Kidney glomerular epithelial cell (primary cell): ENCODE measurements at places on chromosomes 2 and 18.

- no peak for DNase-seq
Measured at GRCh38 chr2:198596985-198597384, 792.6 kb downstream of the PLCL1 start.

GRCh38 chr2:680496-680895 is 3.3 kb upstream of the TMEM18 start:
- no peak for DNase-seq

DNA sequence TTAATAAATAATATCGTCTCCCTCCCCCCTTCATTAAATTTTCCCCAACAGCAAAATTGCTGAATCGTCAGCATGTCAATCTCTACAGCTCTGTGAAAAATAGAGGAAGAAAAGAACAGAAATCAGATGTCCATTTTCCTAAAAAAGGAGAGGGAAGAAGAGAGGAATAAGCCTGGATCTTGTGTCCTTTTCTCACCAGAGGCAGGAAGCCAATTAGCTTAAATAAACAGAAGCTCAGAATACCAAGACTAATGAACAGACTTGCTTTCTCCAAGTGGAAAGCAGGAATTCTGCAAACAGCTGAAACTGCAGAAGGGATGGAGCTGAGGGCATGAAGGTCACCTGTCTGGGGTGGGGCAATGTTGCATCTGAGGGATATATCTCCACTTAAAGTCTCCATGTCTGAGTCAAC is 265.7 kb downstream of the CCDC85A start:
- DNase-seq: peak; percentile 79

DNA sequence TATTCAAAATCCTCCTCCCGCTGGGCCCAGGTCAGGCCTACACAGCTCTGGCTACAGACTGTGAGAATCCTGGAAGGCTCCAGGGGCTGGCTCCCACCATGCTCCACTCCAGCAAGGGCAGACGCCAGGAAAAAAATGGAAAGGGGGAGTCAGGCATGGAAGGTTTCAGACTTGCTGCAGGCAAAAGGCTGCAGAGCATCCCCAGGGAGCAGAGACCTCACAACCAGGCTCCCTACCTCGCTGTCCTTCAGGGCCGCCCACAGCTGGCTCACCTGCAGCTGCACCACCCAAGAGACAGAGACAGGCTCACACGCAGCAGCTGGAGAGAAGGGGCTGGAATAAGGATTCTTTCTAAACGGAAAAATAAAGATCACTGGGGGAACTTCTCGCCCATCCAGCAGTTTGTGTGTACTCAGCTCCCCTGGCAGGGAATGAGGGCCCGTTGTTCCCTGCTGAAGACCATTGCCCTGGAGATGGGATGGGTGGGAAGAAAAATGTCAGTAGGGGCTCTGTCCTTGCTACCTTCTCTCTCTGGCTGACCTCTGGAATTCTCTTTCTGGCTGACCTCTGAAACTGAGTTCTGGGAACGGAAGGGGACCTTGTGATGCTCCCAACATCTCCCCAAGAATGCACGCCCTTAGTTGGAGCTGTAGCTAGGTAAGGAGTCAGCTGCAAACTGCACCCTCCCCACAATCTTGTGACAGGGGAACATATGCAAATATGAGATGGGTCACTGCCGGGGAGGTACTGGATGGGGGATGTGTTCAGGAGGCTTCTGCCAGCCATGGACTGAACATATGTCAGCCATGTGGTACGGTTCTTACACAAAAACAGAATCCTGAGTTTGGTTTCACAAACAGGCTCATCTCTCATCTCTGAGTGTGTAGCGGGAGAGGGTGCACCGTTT is 34.5 kb downstream of the BCL2 start:
- DNase-seq: no peak

DNA sequence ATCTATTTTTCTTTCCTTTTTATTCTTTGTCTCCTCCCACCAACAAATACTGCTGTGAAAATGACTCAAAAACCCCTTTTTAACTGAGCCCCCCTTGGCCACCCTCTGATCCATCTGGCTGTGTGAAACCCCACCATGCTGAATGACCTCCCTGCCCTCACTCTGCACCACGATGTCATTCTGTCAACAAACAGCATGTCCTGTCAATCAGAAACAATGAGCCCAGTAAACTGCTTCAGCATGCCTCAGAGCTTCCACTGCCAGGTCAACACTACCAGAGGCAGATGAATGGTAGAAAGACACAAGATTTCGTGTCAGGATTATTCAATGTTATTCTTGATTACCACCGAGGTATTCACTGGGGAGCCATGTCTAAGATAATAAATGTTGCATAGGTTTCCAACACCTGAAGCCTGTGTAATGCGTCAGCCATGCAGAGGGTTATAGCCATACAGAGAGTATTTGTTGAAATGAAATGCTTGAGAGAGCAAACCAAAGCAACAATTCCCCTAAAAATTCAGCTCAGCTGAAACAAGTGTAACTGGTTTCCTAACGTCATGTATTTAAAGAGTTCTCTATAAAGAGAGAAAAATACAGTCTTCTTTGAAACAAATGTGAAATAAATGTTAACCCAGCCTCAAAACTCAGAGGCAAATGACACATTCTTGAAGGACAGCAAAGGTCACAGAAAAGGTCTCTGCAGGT is 76.7 kb downstream of the LRP2 start:
- peak; percentile 0 for DNase-seq

DNA sequence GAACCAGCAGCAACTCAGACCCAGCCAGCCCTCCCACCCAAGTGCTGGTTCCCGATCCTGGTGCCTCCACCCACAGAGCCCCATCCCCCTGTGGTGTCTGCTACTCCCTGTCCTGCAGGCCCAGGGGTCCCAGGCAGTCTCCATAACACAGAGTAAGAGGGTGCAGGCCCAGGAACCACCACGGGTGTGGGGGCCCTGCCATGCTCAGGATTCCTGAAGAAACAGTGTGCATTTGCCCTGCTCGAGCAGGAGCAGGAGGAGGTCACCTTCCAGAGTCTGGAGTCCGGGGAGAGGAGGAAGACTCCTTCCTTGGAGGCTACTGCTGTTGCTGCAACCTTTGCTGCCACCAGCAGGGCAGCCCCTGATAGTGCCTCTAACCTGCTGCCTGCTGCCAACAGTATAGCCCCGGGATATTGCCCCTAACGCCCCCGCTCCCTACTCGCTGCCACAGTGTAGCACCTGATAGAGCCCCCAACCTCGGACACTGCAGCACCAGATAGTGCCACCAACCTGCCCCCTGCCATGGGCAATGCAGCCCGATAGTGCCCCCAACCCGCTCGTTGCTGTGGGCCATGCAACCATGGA is 46.8 kb upstream of the ANKRD62 start:
- no peak for DNase-seq

GRCh38 chr2:45237128-45237527 is 227.9 kb upstream of the SIX2 start:
- no peak for DNase-seq

DNA sequence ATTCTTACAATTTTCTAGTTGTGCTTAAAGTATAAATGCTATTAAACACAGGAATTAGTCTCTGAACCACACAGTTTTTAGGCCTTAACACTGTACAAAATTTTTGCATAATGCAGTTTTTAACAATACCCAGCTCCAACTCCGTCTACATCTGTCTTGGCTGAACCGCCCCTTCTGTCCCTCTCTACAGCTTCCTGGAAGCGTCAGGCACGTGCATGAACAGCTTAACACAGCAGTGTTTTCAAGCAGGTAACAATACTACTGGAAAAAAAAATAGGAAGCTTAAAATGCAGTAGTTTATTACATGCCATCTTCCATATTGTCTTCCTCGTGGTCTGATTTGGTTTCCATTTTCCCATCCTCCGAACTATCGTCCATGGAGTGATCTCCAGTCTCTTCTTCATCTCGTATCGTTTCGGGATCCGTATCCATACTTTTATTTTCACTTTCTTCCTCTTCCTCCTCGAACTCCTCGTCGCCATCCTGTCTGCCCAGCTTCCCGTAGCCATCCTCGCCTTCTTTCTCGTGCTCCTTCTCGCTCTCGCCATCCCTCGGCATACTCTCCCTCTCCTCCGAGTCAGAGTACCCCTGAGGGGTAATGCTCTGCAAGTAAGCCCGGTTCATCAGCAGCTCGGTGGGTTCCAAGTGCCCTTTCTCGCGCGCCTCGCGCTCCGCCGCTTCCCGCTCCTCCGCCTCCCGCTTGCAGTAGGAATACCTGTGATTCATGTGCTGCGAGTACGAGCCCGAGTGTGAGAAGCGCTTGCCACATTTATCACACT is 130.6 kb downstream of the ZEB2 start:
- DNase-seq: no peak

DNA sequence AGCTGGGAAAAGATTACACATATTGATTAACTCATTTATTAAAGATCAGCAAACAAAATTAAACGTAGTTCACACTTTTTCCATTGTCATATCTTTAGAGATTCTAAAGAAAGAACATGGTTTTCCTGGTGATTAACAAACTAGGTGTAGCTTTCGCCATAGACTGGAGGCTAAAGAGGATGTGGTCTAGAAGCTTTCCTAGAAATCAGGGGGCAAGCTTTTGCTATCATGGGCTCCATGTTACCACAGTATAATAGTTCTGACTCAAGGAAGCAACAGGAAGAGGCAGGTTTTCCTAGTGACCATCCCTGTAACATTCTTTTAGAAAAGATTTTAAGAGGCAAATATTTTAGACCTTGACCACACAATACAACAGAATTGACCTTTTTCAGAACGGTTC is 232.7 kb downstream of the METTL4 start:
- no peak for DNase-seq

DNA sequence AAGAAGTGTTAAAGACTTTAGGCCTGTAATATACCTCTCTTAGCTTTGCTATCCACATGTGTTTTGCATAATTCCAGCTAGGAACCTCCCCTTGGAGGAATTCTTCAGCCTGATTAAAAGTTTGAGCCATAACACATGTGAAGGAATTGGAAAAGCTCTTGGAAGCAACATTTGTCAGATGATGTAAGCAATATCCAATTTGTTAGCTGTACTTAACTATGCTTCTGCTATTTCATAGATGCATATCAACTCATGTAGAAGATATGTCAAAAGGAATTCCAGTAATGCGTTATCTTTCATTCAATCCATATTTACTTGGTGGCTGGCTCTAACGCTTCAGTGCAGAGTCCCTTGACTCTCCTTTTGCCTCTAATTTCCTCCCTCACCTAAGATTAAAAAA is 46.2 kb downstream of the PKP4 start:
- peak; percentile 29 for DNase-seq

GRCh38 chr18:48607056-48607984 is 68.5 kb downstream of the CTIF start:
- peak; percentile 73 for DNase-seq

- no peak for DNase-seq
Measured at GRCh38 chr2:22525681-22526080, 859.3 kb upstream of the KLHL29 start.

DNA sequence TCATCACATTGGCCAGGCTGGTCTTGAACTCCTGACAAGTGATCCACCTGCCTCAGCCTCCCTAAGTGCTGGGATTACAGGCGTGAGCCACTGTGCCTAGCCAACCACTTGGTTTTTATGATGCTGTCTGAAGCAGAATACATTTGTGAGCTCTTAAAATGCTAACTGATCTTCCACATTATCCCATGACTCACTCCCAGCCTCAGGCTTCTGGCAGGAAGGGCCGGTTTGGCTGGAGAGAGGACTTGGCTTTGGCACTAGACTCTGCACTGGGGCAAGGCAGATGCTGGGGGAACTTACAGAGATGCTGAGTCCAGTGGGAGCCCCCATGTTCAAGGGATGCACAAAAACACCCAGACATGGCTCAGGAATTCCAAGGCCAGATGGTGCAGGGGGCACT is 40.5 kb upstream of the SH3BP4 start:
- no peak for DNase-seq

GRCh38 chr18:48913201-48913600 is 37.6 kb downstream of the SMAD7 start:
- DNase-seq: no peak

- no peak for DNase-seq
Measured at GRCh38 chr2:26901326-26902183, 53.6 kb downstream of the DPYSL5 start.

DNA sequence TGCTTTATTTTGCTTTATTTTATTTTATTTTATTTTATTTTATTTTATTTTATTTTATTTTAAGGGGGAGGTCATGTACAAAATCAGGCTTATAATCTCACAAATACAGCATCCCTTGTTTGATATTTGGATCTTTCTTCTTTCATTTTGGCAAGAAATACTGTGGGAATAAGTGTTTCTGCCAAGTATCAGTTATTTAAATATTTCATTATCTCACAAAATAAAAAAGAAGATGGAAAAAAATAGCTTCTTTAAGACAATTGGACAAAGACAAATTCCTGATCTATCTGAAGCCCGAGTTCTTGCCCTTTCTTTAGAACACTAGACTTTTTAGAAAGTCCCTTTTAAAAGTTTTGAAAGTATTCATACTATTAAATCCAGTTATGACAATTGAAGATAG is 560.5 kb upstream of the ZEB2 start:
- DNase-seq: no peak

- DNase-seq: no peak
Measured at GRCh38 chr2:56981554-56981953, 797.8 kb downstream of the CCDC85A start.

DNA sequence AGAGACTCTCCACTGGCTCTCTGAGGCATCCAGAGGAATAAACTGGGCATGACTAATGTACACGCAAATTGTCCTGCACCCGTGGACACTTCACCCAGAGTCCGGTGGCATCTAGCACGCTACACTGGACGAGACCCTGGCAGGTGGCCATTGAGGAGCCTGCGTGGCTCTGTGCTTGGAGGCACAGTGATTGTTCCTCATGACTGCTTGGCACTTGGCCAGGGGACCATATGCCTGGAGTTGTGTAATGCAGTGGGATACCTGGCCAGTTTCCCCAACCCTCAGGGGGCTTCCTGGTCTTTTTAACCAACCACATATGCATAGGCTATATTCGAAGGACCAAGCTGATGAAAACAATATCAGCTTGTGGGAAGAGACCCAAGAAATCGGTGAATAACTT is 66.6 kb downstream of the MTCL1 start:
- no peak for DNase-seq

DNA sequence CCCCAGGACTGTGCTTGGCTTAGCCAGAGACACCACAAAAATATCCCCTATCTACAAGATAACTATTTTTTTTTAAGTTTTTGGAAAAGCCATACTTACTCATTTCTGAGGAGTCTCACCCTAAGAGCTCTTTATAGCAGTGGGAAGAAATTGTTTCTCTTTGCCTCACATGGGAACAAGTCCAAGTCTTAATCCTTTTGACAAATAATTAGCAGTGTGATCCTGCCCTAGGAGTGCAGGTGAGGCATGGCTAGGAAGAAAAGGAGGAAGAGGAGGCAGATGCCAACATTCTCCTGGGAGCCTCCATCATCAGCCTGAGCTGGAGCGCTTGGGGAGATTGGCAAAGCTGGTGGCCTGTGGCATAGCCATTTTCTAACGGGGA is 115.6 kb downstream of the STPG4 start:
- no peak for DNase-seq

- no peak for DNase-seq
Measured at GRCh38 chr2:143734507-143734906, 605.3 kb downstream of the ARHGAP15 start.
